Activated naive CD4-positive, alpha-beta T cell treated with anti-CD3 and anti-CD28 coated beads for 36 hours (primary cell): ENCODE measurements at places on chromosomes 16 and 17. TPM values are rescaled to one million over a fixed set of nuclear protein-coding genes. Genes with fewer than 3 reads are reported as not detected.

DNA sequence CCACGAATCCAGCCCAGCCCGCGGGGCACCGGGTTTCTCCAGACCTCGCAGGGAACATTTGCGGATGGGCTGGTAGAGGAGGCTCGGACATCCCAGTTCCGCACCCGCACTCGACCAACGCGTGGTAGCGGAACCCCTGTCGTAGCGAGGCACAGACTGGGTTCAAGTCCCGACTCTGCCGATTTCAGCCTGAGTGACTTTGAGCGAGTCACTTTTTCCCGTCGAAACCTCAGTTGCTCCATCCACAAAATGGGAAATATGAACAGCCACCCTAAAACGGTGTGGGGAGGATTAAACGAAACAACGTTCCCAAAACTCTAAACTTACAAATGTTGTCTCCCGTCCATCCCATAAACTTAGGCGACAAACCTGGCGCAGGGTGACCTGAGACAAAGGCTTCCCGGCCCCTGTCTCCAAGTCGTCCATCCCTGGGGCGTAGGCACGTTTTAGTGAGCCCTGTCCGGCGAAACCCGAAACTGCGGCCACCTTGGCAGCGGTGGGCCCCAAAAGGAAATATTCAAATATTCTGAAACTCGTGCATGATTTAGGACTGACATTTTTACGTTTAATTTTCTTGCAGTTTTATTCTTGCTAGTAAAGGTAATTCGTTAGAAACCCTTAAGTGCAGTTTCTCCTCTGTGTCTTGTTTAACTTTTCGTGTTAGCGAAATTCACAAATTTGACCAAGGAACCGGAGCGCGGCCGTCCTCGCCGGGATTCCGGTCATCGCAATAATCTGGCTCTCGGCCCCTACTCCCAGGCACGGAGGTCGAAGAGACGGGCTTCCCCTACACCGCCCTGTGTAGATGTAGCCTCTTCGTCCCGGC lies 1.9 kb upstream of the MLLT6 start:
- H3K4me3 ChIP-seq: peak overlapping the region; percentile 100
- peak overlapping the region; percentile 100 for H3K27ac ChIP-seq
- H3K27me3 ChIP-seq: no peaks in the 10 kb centered on the region
- H3K4me1 ChIP-seq: peaks cover 45% of the 10 kb centered on the region
- DNase-seq: no peak

Gene CDH13
- total RNA-seq: not detected

Gene VWA3A
- not detected for total RNA-seq

DNA sequence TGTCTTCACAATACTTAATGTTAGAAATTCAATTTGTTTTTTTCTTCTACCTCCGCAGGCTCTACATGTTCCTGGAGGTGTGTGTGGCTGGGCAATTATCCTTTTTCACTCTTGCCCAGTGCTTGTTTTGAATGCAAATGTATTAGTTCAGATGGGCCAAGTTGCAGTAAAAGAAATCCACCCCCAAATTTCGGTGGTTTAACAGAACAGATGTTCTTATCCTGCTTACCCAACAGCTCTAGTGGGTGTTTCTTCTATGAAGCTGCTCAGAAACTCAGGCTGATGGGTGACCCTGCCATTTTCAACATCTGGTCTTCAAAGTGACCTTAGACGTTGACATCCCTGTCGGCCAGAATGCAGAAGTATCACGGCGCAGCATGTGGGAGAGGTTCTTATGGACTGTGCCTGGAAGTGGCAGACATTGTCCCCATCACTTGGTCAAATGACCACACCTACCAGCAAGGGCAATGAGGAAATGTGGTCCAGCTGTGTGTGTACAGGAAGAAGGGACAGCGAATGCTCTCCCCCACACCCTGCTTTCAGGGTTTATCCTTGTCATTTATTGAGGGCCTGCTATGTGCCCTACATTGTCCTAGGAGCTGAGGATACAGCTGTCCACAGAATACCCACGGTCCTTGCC lies 157.3 kb downstream of the CDH13 start:
- no peaks in the 10 kb centered on the region for H3K27me3 ChIP-seq
- H3K36me3 ChIP-seq: no peaks in the 10 kb centered on the region
- no peak overlapping the region for H3K27ac ChIP-seq
- H3K4me1 ChIP-seq: no peaks in the 10 kb centered on the region
- DNase-seq: no peak

GRCh38 chr17:77446940-77447634 lies 306.3 kb downstream of the SEC14L1 start:
- H3K27ac ChIP-seq: peak overlapping the region; percentile 94
- peaks cover 12% of the 10 kb centered on the region for H3K36me3 ChIP-seq
- DNase-seq: no peak
- H3K4me3 ChIP-seq: no peak overlapping the region
- H3K27me3 ChIP-seq: no peaks in the 10 kb centered on the region

Gene KCNJ16
- not detected for total RNA-seq

- peaks cover 2% of the 10 kb centered on the region for H3K27me3 ChIP-seq
- H3K4me1 ChIP-seq: peaks cover 17% of the 10 kb centered on the region
- DNase-seq: no peak
- no peak overlapping the region for H3K27ac ChIP-seq
Measured at GRCh38 chr16:56226845-56227525, 35.7 kb downstream of the GNAO1 start.

DNA sequence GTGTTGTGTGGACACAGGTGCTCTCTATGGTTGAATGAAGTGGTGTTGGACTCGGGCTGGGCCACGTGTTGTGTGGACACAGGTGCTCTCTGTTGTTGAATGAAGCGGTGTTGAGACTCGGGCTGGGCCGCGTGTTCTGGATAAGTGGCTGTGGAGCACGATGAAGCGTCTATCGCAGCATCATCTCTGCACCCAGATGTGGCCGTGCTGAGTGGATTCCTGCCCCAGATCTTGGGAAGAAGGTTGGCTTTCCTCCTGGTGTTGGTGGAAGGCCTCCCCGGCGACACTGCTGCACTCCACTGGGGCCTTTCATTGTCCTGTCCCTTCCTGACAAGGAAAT lies 69.1 kb downstream of the RPTOR start:
- no peak overlapping the region for H3K27ac ChIP-seq
- DNase-seq: no peak
- no peaks in the 10 kb centered on the region for H3K27me3 ChIP-seq
- H3K4me1 ChIP-seq: peaks cover 70% of the 10 kb centered on the region
- H3K4me3 ChIP-seq: no peak overlapping the region

DNA sequence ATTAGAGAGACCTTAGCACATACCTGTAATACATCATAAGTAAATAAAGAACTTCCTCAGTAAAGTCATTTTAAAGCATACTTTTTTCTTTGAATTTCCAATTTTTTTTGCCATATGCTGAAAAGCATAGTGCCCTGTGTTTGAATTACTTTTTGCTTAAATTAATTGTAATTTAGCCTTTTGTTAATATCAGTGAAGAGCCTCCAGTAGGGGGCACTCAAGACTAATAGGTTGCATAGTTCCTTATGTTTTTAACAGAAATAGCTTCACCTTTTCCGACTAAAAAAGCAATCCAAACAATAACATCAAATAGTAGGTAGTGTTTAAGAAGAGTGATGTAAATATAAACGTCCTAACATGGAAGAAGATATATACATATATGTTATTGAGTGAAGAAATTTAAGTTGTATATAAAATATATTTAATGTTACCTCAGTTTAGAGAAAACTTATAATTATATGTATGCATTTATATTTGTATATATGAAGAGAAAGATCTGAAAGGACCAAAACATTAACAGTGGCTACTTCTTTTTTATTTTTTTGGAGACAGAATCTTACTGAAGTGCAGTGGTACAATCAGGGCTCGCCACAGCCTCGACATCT lies 18.6 kb downstream of the RAD51C start:
- H3K27ac ChIP-seq: no peak overlapping the region
- peaks cover 8% of the 10 kb centered on the region for H3K4me1 ChIP-seq
- no peaks in the 10 kb centered on the region for H3K27me3 ChIP-seq
- H3K4me3 ChIP-seq: no peak overlapping the region

Gene TNFRSF17
- not detected for total RNA-seq

- H3K4me1 ChIP-seq: no peaks in the 10 kb centered on the region
- no peak for DNase-seq
- no peak overlapping the region for H3K4me3 ChIP-seq
- no peak overlapping the region for H3K27ac ChIP-seq
Measured at GRCh38 chr17:45666641-45667040, 117.5 kb upstream of the CRHR1 start.

DNA sequence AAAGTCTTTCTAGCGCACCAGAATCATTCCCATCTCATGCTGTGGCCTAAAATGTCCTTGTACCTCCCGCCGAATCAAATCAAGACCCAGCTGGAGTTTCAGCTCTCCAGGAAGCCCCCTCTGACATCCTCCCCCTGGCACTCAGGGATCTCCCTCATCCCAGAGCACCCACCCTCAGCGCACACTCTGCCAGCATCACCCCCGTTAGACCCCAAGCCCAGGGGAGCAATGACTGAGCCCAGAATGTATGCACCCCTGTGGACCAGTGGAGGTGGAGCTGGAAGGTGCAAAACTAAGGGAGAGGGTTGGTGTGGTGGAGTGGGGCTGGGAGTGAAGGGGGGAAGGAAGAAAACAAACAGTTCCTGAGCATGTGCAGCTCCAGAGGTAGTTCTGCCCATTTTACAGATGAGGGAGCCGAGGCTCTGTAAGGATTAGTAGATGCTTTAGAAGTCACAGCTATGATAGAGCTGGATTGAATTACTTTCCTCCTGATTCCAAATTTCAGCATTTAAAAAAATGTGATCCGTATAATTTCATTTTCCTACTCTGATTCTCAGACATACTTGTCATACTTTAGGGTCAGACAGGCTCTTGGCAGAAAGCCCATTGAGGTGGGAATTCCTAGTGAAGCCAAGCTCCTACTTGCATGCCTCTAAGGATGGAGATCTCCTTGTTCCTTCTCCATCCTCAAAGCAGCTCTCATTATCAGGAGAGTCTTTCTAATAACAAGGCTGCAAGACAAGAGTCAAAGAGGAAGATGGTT lies 242.7 kb downstream of the KATNIP start:
- H3K27me3 ChIP-seq: peaks cover 4% of the 10 kb centered on the region
- H3K4me1 ChIP-seq: no peaks in the 10 kb centered on the region
- no peak overlapping the region for H3K27ac ChIP-seq
- DNase-seq: no peak
- H3K36me3 ChIP-seq: no peaks in the 10 kb centered on the region

- no peaks in the 10 kb centered on the region for H3K4me1 ChIP-seq
- no peak overlapping the region for H3K27ac ChIP-seq
- peaks cover 17% of the 10 kb centered on the region for H3K27me3 ChIP-seq
- no peak overlapping the region for H3K4me3 ChIP-seq
Measured at GRCh38 chr16:86653285-86654006, 75.1 kb downstream of the FOXL1 start.
